ENCODE measurements at places on chromosomes 2 and 18.

DNA sequence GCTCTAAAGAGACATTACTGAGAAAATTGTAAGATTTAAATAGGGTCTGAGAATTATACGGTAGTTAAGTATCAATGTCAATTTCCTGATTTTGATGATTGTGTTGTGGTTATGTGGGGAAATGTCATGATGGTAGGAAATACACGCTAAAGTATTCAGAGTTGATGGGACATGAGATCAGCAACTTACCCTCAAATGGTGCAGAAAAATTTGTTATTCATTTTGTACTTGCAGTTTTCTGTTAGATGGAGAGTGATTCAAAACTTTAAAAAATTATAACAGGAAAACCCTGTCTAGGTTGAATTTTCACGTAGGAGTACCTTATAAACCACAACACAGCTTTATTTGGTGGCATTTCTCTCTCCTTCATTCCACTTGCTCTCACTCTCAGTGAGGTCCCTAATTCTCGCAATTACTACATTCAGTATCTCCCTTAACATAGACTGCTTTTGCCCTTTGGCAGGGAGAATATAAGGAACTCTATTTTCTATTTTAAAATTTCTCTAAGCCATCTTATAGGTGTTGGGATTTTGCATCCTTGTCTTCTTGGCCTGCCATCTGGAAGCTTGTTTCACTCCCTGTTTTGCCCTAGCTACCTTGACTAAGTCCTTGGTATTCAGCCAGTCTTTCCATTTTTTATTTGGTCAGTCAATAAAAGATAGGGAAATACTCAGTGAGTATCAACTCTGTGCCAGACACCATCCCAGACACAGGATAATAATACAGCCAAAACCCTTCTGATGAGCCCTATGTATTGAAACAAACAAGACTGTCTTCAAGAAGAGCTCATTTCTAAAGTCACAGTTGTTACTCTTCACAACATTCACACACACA is 550.6 kb upstream of the ACVR2A start:
- DNase-seq = no peak

- DNase-seq = no peak
Observed at GRCh38 chr2:30886080-30886479, 78.8 kb upstream of the CAPN13 start.

- no peak for DNase-seq
Observed at GRCh38 chr18:11052800-11053199, 96.6 kb downstream of the PIEZO2 start.

DNA sequence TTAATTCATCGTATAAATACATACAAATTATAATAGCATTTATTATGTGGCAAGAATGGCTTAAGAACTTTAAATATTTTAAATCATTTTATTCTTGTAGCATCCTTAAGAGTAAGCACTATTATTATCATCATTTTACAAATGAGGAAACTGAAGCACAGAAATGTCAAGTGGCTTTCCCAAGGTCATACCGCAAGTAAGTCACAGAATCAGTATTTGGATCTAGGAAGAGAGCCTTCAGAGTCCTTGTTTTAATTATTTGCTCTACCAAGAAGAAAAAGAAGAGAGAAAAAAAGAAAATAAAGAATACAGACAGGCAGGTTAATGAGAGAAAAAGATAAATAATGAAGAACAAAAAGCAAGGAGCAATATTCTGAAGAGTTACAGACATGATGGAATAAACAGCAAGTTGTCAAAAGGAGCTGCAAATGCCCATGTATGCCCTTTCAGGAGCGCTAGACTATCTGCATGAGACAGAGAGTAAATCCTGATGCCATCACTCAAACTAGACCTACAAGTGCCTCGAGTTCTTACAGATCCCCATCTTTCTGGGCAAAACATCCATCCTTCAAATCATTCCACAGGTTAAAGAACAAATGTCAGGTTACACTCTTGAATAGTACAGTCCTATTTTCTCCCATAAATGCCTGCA is 57.8 kb upstream of the ETAA1 start:
- no peak for DNase-seq

DNA sequence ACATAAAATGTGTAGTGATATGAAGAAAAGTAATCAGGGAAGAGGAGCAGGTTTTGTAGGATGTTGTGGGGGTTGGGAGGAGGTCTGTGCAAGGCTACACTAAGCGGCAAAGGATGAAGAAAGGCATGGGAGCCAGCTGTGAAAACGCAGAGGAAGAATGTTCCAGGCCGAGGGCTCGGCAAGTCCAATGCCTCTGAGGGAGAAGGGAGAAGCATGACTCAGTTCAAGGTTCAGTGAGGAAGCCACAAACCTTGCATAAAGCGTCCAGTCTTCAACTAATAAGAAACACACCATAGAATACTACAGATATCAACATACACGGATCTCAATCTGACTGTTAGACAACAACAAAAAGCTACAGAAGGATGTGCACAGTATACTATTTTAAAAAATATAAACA is 16.2 kb downstream of the EPB41L3 start:
- peak; percentile 65 for DNase-seq

GRCh38 chr18:59613903-59614302 is 83.3 kb downstream of the CCBE1 start:
- no peak for DNase-seq

- DNase-seq = no peak
Observed at GRCh38 chr2:232458051-232458660, 2.2 kb downstream of the ALPI start.

DNA sequence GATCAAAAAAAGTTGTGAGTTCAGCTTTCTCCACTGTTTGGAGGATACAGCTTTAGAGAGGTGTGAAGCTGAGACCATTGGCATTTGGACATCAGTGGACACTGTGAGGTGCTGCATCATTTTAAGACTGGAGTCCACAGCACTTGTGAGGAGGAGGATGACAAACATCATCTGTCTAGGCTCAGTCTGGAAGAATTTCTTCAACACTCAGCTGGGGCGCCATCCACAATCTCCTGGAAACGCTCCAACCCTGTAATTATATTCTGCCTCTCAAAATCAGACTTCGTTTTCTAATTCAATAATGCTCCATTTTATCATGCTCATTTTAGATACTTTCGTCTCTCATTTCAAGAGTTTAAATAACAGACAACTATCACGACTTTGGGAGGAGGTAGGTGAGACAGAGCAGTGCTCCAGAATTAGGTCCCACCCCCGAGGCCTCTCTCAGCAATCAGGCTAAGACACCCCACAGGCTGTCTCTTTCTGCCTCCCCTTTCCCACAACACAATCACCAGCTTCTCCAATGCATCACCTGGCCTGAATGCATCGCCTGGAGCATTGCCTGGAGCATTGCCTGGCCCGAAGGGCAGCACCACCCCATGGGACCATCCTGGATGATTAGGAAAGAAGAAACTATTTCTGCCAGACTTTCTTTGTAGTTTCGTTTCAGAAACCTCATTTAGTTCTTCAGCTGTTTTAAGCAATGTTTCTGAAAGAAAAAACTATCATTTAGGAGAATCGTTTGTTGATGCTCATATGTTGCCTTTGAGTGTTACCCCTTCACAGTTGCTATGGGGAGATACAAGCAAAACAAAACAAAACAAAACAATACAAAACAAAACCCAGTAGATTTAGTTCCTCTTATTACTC is 37.0 kb upstream of the DPP10 start:
- DNase-seq = no peak

GRCh38 chr18:5490753-5491480 is 52.9 kb downstream of the EPB41L3 start:
- no peak for DNase-seq

- DNase-seq = no peak
Observed at GRCh38 chr2:584863-585823, 92.1 kb downstream of the TMEM18 start.

DNA sequence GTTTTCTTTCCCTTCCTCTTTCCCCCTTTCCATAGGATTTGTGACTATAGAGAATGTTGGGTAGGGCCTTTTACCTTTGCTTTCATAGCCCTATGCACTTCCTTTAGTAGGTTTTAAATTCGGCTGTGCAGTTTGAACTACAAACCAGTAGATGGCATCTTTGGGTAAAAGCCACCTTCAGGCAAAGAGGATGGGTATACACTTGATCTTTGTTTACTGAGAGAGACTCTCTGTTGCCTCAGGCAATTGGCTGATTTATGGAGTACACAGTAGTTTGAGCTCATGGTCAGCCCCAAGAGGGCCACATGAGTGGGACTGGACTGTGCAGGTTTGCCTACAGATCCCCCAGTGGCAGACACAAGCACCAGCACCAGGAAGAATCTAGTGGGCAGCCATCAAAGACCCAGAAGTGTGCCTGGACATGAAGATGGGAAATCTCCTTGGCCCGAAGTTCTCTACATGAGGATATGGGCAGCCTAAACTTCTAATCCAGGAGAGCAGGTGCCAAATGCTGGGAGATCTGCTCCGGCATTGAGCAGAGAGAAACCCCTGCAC is 1304.3 kb upstream of the DDX18 start:
- no peak for DNase-seq

DNA sequence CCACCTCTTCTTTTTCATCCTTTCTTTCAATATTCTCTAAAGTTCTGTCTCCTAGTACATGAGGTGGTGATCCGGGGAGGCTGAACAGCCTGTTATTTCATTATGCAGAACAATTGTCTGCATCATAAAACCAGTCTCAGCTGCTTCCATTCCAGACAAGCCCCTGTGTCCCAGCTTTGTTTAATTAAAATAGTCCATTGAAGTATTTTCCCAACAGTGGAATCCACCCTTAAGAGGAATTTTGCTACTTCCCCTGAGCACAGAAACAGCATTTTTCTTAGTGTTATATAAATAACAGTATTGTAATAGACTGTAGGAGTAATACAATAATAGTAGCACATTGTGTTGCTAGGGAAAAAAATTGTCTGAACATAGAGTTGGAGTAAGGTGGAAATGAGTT is 395.4 kb upstream of the TCF4 start:
- no peak for DNase-seq

DNA sequence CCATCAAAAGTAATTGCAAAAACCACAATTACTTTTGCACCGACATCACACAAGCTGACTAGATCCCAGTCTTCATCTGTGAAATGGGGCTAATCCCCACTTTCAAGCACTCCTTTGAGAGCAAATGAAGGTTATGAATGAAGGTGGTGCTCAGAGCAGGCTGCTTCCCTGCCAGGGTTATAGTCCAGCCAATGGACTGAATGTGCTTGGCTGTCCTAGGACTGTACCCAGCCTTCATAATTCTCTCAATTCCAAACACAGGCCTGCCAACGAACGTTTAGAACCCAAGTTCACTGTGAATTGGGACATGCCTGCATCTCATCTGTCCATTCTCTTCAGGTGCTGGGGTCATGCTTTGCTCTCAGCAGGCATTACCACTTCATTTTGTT is 27.8 kb upstream of the ICOS start:
- DNase-seq = no peak

GRCh38 chr2:216845426-216845825 is 14.4 kb downstream of the TNP1 start:
- no peak for DNase-seq

GRCh38 chr2:59903994-59904544 is 649.4 kb downstream of the BCL11A start:
- no peak for DNase-seq

DNA sequence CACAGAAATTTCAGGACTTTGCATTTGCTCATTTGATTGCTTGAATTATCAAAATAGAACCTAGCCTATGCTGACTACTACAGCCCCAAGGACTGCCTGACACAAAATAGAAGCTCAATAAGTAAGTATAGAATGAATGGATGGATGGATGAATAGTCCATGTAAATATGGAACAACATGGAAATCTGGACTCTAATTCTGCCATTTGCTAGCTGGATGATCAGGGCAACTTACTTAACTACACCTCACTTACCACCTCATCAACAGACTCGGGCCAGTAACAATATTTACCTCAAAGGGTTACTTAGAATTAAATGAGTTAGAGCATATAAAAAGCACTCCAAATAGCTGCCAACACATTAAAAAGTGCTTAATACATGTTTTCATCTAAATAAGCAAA is 50.6 kb downstream of the NBAS start:
- no peak for DNase-seq

DNA sequence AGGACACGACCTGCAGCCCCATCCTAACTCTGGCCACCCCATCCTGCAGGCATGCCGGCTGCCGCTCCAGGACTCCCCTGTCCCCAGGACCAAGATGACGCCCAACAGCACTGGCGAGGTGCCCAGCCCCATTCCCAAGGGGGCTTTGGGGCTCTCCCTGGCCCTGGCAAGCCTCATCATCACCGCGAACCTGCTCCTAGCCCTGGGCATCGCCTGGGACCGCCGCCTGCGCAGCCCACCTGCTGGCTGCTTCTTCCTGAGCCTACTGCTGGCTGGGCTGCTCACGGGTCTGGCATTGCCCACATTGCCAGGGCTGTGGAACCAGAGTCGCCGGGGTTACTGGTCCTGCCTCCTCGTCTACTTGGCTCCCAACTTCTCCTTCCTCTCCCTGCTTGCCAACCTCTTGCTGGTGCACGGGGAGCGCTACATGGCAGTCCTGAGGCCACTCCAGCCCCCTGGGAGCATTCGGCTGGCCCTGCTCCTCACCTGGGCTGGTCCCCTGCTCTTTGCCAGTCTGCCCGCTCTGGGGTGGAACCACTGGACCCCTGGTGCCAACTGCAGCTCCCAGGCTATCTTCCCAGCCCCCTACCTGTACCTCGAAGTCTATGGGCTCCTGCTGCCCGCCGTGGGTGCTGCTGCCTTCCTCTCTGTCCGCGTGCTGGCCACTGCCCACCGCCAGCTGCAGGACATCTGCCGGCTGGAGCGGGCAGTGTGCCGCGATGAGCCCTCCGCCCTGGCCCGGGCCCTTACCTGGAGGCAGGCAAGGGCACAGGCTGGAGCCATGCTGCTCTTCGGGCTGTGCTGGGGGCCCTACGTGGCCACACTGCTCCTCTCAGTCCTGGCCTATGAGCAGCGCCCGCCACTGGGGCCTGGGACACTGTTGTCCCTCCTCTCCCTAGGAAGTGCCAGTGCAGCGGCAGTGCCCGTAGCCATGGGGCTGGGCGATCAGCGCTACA is 2.1 kb downstream of the GPBAR1 start:
- DNase-seq = no peak

DNA sequence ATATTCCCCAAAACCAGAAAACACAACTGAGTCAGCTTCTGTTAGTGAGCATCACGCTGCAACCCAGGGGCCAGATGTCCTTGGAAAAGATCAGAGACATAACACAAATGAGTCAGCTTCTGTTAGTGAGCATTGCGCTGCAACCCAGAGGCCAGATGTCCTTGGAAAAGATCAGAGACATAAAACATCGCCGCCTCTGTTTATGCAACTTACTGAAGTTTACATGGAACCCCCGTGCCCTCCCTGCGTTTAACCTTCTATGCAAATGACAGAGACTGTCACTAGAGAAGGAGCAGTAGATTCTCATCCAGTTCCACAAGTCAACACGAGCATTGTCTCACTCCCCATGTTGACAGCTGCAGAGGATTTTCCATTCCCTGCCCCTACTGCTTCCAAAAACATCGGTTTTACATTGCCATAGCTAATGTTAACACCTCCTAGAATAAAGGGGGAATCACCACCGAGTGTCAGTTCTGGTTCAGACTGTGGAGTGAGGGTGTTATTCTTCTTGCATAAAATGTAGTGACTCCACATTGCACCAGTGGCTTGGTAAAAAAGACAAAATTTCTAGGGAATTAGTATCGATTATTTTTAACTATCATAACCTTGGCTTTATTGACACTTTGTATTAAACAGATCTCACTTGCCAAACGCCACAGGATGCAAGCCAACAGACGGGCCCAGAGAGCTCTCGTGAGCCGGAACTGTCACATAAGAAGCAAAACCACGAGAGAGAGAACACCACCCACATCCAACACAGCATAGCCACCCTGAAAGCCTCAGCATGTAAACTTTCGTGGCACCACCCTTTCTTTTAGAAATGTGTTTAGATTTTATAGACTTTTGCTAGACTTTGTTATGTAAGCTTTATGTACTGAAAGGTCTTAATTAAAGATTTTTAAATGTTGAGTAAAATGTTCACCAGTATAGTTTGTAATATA is 87.7 kb downstream of the SH3YL1 start:
- DNase-seq = no peak

- no peak for DNase-seq
Observed at GRCh38 chr18:8501044-8501443, 108.2 kb upstream of the RAB12 start.

Measured in fibroblast of the aortic adventitia (primary cell).